ENCODE measurements at places on chromosomes 1 and 21. TPM values are rescaled to one million over a fixed set of nuclear protein-coding genes. Genes with fewer than 3 reads are reported as not detected.

The RHCE gene
- total RNA-seq = not detected

The HAPLN2 gene
- total RNA-seq = not detected

- no peak for DNase-seq
- H3K27me3 ChIP-seq = no peaks in the 10 kb centered on the region
- no peak overlapping the region for H3K27ac ChIP-seq
- peaks cover 6% of the 10 kb centered on the region for H3K36me3 ChIP-seq
- no peaks in the 10 kb centered on the region for H3K4me1 ChIP-seq
These were observed 53.8 kb upstream of the NUF2 start for GRCh38 chr1:163267962-163268361.

DNA sequence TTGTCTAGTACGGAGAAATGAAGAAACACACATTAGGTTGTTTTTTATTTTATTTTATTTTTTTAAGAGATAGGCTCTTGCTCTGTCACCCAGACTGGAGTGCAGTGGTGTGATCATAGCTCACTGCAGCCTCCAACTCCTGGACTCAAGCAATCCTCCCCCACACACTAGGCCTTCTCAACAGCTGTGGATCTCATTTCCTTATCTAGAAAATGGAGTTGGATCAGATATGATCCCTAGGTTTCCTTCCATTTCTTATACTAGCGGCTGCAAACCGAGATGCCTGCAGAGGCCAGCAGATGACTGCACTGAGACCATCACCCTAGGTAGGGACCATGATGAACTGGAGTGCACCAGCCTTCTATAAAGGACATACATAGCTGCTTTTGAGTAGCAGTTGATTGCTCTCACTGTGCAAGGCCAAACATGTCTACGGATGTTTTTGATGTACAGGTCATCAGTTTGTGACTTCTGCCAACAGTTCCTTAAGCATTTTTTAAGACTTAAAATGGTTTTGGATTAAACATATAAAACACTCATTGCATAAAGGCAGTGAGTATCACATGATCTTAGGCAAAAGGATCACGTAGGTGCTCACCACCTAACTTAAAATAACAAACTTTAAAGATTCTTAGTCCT lies 11.4 kb upstream of the KLHL12 start:
- no peak for DNase-seq
- peaks cover 2% of the 10 kb centered on the region for H3K4me1 ChIP-seq
- peaks cover 8% of the 10 kb centered on the region for H3K36me3 ChIP-seq
- H3K27me3 ChIP-seq = peaks cover 18% of the 10 kb centered on the region
- no peak overlapping the region for H3K27ac ChIP-seq

The TAS1R3 gene
- total RNA-seq = 0.96 TPM

The BATF3 gene
- 0.20 TPM for total RNA-seq

The RSPH1 gene
- total RNA-seq = not detected

DNA sequence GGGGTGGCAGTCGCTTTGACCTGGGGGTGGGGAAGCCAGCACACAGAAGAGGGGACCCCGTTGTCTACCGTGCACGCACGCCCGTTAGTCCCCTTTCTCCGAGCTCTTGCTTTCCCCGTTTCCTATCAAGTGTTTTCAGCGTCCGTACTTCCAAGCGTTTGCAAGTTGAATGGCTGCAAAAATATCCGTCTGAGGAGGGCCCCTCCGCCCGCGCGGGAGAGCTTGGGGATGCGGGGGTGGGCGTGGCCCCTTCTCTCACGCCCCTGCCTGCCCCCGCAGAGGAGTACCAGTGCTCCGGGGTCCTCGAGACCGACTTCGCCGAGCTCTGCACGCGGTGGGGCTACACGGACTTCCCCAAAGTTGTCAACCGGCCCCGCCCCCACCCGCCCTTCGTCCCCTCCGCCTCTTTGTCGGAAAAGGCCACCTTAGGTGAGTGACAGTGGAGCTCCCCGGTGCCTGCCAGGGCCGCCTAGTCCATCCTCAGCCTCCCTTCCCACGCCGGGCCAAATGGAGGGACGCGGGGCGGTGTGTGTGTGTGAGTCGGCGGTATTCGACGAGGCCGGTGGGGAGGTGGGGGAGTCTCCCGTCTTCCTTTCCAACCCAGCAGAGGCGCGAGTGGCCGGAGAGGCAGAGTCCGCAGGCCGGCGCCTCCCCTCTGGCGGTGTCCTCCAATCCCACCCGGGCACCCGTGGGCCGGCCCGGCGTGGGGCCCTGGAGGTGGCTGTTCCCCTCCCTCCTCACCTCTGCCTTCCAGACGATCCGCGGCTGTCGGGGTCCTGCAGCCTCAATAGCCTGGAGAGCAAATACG lies 3.4 kb downstream of the LRRC71 start:
- peaks cover 35% of the 10 kb centered on the region for H3K4me1 ChIP-seq
- no peak overlapping the region for H3K27ac ChIP-seq
- H3K27me3 ChIP-seq = peaks cover 81% of the 10 kb centered on the region
- H3K4me3 ChIP-seq = peak overlapping the region; percentile 67

DNA sequence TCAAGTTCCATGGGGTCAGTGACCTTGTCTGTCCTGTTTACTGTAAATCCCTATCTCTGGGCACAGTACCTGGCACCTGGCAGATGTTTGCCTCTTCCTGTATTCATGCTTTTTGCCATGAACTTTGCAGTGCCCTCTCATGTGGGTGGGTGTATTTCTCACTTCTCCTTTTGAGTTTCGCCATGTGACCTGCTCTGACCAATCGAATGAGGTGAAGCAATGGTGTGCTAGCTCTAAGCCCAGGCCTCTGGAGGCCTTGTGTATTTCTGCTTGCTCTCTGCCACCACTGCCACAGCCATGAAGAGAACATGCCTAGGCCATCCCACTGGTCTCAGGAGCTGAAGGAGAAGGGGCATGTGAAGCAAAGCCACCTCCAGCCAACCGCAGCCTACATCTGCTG lies 185.5 kb upstream of the ZC3H12A start:
- H3K4me3 ChIP-seq = no peak overlapping the region
- DNase-seq = no peak
- H3K4me1 ChIP-seq = no peaks in the 10 kb centered on the region
- H3K36me3 ChIP-seq = no peaks in the 10 kb centered on the region
- H3K27ac ChIP-seq = no peak overlapping the region
